ENCODE measurements at places on chromosomes 3 and 15.
A peak's percentile ranks its signal among the peaks of the same experiment; 100 is the strongest.

DNA sequence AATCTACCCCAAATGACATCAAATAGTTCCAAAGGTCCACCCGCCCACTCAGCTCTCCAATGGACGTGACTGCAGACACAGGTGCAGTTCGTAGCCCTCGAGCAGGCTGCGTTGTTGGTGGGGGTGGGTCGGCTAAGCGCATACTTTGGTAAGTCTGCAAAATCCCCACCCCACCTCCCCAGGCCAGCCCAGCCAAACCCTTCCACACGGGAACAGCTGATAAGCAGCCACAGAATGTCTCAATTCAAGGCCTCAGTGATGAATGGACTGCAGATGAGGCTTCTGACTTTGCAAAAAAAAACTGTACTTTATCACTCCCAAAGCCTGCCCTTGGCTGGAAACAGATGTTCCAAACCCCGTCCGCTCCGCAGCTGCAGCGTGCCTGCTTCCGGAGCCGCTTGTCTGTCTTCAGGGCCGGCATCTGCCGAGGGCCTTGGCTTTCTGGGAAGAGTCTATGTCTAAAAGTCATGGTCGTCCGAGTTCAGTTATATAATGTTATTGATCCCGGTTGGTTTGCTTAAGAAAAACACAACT is 38.2 kb downstream of the PCSK6 start:
- peaks cover 18% of the 10 kb centered on the region for H3K27me3 ChIP-seq
- H3K27ac ChIP-seq: no peak overlapping the region
- H3K36me3 ChIP-seq: no peaks in the 10 kb centered on the region
- peaks cover 30% of the 10 kb centered on the region for H3K4me1 ChIP-seq
- no peak for DNase-seq

GRCh38 chr3:42674146-42674545 is 11.2 kb upstream of the KLHL40 start:
- DNase-seq: no peak
- no peaks in the 10 kb centered on the region for H3K4me1 ChIP-seq
- H3K36me3 ChIP-seq: no peaks in the 10 kb centered on the region
- no peaks in the 10 kb centered on the region for H3K27me3 ChIP-seq
- H3K4me3 ChIP-seq: no peak overlapping the region

- no peak for DNase-seq
- no peaks in the 10 kb centered on the region for H3K27me3 ChIP-seq
- no peaks in the 10 kb centered on the region for H3K36me3 ChIP-seq
- H3K4me3 ChIP-seq: no peak overlapping the region
These were observed 69.6 kb downstream of the SEMA5B start for GRCh38 chr3:122957707-122958689.

DNA sequence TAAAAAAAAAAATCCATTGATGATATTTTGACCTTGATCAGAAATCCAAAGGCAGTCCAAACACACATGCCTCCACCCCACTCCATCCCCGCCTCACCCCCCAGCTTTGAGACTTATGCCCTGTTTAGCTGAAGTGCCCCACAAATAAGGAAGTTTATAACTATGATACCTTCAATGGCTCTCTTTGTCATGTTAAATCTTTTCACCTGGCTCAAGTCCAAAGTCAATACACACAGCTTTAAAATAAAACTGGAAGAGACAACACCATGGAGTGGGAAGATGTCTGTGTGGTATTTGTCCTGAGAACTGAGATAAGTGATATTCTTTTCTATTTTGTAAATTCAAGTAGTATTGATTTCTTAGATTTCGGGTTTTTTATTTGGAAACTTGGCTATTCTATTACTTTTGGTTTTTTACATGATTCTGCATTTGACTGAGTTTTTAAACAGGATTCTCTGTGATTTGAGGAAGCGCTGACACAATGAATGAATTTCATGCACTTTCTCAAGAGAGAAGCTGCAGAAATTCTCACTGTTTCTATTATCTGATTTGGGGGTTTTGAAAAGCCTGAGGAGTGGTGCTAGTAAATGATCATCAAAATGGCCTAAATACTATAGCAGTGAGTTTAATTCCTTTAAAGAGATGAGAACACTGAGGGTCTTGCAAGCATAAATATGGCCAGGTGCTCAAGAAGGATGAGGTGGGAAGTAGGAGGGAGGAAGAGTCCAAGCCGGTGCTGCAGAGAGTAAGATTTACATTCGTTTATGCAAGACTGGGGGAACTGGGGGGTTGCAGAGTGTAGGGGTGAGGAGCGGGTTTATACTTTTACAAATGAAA is 5.2 kb downstream of the FOXB1 start:
- no peak overlapping the region for H3K27ac ChIP-seq
- peaks cover 100% of the 10 kb centered on the region for H3K27me3 ChIP-seq
- no peak overlapping the region for H3K4me3 ChIP-seq
- DNase-seq: no peak
- peaks cover 21% of the 10 kb centered on the region for H3K4me1 ChIP-seq

DNA sequence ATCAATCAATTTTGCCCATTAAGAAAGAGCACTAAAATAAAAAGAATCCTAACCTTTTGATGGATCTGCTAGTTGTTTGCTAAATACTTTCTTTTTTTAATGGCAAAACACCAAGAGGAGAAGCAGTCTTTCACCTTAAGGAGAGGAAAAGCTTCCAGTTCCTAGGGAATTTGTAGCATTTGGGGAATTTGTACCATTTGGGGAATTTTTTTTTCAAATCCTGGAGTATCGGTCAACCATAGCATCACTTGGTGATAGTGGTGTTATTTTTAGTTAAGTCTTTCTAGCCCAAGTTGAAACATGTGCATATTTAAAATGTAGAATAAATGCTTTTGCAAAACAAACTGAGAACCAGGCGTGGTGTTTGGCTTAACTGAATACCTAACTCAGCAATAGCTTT is 117.5 kb upstream of the SEMA6D start:
- no peaks in the 10 kb centered on the region for H3K36me3 ChIP-seq
- no peak overlapping the region for H3K27ac ChIP-seq
- DNase-seq: no peak
- no peaks in the 10 kb centered on the region for H3K4me1 ChIP-seq

DNA sequence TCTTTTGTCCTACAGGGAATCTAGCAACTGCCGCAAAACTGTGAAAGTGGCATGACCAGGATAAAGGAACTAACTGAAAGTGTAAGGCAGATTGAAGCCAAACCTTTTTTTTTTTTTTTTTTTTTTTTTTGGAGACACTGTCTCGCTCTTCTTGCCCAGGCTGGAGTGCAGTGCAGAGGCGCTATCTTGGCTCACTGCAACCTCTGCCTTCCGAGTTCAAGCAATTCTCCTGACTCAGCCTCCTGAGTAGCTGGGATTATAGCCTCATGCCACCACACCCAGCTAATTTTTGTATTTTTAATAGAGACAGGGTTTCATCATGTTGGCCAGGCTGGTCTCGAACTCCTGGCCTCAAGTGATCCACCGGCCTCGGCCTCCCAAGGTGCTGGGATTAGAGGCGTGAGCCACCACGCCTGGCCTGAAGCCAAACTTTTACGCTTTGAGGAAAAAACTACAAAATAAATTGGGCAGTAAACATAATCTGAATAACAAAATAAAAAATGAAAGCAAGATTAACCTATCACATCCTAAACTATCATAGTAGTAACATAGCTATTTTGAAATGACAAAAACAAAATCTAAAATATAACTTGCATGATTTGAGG is 9.7 kb downstream of the SLTM start:
- H3K36me3 ChIP-seq: peaks cover 68% of the 10 kb centered on the region
- peaks cover 64% of the 10 kb centered on the region for H3K4me1 ChIP-seq
- H3K27ac ChIP-seq: peak overlapping the region; percentile 33
- no peaks in the 10 kb centered on the region for H3K27me3 ChIP-seq
- no peak for DNase-seq
- no peak overlapping the region for H3K4me3 ChIP-seq

GRCh38 chr3:134377896-134378295 is 3.6 kb upstream of the AMOTL2 start:
- peaks cover 26% of the 10 kb centered on the region for H3K4me1 ChIP-seq
- peaks cover 22% of the 10 kb centered on the region for H3K27me3 ChIP-seq
- H3K36me3 ChIP-seq: no peaks in the 10 kb centered on the region
- DNase-seq: no peak

DNA sequence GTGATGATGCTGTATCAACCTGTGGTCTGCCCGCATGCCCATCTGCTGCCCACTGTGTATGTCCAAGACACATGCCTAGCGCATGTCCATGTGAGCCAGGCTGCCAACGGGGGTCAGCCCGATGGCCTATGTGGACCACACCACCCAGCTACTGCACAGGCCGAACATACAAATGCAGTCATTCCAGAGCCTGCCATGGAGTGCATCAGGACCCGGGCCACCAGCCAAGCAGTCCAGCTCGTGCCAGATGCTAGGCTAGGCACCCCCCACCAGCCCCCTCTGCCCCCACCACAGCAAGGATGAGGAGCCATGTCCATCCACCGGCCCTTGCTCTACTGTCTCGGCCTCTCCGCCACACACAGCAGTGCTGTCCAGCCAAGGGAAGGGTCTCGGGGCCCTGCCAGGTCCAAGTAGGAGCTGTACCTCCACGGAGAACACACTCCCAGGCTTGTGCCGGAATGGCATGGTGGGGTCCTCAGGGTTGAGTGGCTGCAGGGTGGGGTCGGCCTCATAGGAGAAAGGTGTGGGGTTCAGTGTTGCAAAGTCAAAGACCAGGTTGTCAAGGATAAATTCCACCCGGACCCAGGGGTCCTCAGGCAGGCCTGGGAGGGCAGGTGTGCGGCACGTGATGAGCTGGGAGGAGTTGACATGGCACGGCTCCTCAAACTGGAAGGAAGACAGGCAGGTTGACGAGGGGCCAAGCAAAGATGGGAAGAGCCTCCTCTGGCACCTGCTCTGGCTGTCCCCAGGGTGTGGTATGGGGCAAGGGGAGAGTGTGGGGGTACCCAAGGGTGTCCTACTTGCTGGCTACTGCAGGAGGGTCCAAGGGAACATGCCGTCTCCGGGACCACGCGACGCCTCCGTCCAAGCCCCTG is 15.3 kb downstream of the PLXNB1 start:
- H3K27ac ChIP-seq: peak overlapping the region; percentile 41
- H3K4me1 ChIP-seq: peaks cover 17% of the 10 kb centered on the region
- H3K27me3 ChIP-seq: no peaks in the 10 kb centered on the region
- peaks cover 75% of the 10 kb centered on the region for H3K36me3 ChIP-seq
- DNase-seq: no peak
- no peak overlapping the region for H3K4me3 ChIP-seq

DNA sequence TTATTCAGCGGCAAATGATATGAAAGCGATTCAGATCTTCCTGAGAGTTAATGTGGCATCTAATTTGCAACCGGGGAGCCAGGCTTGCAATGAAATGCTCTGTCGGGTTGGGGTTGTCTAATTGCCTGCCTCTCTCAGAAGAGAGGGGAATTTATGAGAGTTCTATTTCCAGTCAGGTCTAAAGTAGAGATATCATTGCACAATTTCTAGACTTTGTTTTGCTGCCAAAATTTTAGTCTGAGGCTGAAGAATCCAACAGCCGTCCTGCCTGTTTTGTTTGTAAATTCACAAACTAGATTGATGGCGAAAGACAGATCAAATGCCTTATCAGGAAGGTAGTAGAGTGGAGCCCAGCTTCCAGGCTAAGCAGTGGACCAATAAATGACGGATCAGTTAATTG is 610 bp downstream of the LIPC start:
- no peak for DNase-seq
- no peak overlapping the region for H3K4me3 ChIP-seq
- no peak overlapping the region for H3K27ac ChIP-seq
- peaks cover 5% of the 10 kb centered on the region for H3K4me1 ChIP-seq

DNA sequence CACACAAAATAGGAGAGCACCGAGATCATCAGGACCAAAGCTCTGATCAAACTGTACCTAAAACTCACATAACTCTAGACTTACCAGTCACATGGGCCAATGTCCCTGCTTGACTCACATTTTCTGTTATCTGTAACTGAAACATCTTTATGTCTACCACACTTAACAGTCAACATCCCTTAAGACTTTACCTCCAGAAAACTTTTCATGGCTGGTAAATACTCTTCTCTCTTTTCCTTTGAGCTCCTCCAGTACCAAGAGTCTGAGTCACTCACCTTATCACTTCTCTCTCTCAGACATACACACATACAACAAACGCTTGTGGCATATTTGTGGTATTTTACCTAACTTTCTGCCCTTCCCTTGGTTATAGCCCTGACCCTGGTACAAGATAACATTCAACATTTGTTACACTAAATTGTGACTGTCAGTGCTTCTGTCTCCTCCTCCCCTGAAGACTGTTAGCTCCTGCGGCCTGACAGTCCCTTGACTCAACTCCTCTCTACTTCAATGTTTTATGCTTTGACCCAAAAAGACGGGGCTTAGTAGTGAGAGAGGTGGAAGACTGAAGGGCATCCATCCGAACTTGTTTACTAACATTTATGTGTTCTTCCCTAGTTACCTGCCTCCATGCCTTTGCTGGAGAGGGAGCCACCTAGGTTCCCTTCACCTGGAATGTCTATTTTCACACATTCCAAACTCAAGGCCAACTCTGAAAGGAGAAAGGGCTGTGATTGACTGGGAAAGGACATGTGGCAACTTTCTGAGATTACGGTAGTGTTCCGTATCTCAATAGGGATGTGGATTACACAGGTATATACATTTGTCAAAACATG is 3.7 kb upstream of the EFHB start:
- DNase-seq: no peak
- H3K4me1 ChIP-seq: peaks cover 8% of the 10 kb centered on the region
- no peak overlapping the region for H3K27ac ChIP-seq
- H3K27me3 ChIP-seq: peaks cover 8% of the 10 kb centered on the region

GRCh38 chr15:47377465-47377864 is 339.8 kb upstream of the SEMA6D start:
- H3K27ac ChIP-seq: no peak overlapping the region
- no peak overlapping the region for H3K4me3 ChIP-seq
- no peaks in the 10 kb centered on the region for H3K36me3 ChIP-seq
- H3K27me3 ChIP-seq: no peaks in the 10 kb centered on the region
- no peak for DNase-seq

DNA sequence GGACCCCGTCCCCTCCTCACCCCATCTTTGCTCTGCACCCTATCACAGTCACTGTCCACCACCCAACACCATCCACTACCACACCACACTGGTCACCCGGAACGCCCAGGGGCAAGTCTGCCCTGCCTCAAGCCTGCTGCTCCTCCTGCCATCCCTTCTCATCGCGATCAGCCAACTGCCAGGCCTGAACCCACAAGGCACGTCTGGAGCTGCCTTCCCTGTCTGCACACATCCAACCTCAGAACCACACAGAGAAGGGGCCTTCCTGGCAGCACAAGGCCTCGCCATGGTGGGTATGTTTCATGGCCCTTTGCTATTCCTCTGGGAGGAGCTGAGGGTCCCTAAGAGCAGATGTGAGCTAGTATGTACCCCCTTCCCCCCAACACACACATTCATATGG is 3.4 kb upstream of the DUSP7 start:
- H3K27me3 ChIP-seq: no peaks in the 10 kb centered on the region
- no peak overlapping the region for H3K4me3 ChIP-seq
- peaks cover 55% of the 10 kb centered on the region for H3K4me1 ChIP-seq
- no peaks in the 10 kb centered on the region for H3K36me3 ChIP-seq
- H3K27ac ChIP-seq: peak overlapping the region; percentile 79
